Fibroblast of lung (primary cell): ENCODE measurements at places on chromosomes 2 and 18.

- H3K4me3 ChIP-seq: no peak overlapping the region
- no peak overlapping the region for H3K27ac ChIP-seq
- H3K27me3 ChIP-seq: no peaks in the 10 kb centered on the region
- DNase-seq: peak; percentile 76
- H3K36me3 ChIP-seq: no peaks in the 10 kb centered on the region
Measured at GRCh38 chr2:145484448-145485097, 964.7 kb upstream of the ZEB2 start.

GRCh38 chr2:130901061-130901460 is 64.3 kb downstream of the ARHGEF4 start:
- no peak for DNase-seq
- no peak overlapping the region for H3K4me3 ChIP-seq
- no peak overlapping the region for H3K27ac ChIP-seq
- H3K4me1 ChIP-seq: no peaks in the 10 kb centered on the region

- no peaks in the 10 kb centered on the region for H3K27me3 ChIP-seq
- H3K27ac ChIP-seq: no peak overlapping the region
- no peak overlapping the region for H3K4me3 ChIP-seq
- H3K36me3 ChIP-seq: no peaks in the 10 kb centered on the region
- no peak for DNase-seq
- no peaks in the 10 kb centered on the region for H3K4me1 ChIP-seq
Measured at GRCh38 chr2:236588932-236589592, 19.4 kb downstream of the ACKR3 start.

- no peaks in the 10 kb centered on the region for H3K4me1 ChIP-seq
- no peaks in the 10 kb centered on the region for H3K27me3 ChIP-seq
- no peaks in the 10 kb centered on the region for H3K36me3 ChIP-seq
Measured at GRCh38 chr2:36255863-36256262, 99.7 kb upstream of the CRIM1 start.
